ENCODE measurements at places on chromosomes 2 and 18. TPM values are rescaled to one million over a fixed set of nuclear protein-coding genes. Genes with fewer than 3 reads are reported as not detected.
A peak's percentile ranks its signal among the peaks of the same experiment; 100 is the strongest.

DNA sequence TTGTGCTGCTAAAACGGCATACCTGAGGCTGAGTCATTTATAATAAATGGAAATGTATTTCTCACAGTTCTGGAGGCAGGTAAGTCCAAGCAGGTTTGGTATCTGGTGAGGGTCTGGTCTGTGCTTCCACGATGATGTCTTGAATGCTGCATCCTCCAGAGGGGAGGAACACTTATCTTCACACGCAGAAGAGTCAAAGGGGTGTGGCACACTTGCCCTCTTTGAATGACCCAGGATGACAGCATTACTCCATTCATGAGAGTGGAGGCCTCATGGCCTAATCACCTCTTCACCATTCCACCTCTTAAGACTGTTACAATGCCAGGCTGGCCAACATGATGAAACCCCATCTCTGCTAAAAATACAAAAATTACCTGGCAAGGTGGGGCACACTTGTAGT, 61.0 kb downstream of the NCAPH start:
- no peak for DNase-seq

DNA sequence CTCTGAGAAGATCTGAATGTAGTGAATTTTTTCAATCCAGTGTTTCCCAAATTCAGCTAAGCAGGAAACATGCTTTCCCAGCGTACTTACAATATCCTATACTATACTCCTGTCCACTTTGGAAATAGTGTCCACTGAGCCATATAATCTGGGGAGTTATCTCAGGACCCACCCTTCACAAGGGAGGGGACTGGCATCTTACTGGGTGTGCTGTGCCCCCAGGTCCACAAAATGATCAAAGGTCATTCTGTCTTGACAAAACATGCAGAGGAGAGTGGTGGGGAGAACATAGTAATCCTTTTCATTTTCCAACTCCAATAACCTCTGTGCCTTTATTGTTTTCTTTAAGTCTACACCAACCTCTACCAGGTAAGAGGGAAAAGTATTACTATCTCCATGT, 79.8 kb upstream of the DAPL1 start:
- no peak for DNase-seq

Gene SERPINB10
- total RNA-seq: not detected

DNA sequence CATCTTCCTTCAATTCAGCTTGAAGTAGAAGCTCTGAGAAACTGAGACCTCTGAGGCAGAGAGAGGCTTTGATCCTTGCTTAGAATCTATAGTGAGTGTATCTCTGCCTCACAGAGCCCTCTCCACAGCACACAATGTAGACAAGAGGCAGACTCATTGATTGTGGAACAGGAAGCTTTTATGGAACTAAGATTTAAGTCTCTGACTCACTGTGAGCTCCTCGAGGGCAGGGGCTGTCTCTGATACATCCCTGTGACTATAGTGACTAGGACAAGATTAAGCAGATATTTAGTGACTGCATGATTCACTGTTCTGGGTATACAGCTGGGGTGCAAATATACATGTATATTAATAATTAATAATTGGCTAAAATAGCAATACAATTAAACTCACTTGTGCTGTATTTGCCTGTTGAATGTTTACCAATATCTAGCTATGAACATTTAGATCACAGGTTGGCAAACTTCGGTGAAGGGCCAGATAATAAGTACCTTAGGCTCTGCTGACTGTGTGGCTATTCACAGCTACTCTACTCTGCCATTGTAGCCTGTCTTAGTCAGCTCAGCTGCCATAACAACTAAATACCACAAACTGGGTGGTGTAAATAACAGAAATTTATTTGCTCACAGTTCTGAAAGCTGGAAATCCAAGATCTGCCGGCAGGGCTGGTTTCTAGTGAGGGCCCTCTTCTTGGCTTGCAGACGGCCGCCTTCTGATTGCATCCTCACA, 54.4 kb downstream of the ARHGEF4 start:
- DNase-seq: no peak

DNA sequence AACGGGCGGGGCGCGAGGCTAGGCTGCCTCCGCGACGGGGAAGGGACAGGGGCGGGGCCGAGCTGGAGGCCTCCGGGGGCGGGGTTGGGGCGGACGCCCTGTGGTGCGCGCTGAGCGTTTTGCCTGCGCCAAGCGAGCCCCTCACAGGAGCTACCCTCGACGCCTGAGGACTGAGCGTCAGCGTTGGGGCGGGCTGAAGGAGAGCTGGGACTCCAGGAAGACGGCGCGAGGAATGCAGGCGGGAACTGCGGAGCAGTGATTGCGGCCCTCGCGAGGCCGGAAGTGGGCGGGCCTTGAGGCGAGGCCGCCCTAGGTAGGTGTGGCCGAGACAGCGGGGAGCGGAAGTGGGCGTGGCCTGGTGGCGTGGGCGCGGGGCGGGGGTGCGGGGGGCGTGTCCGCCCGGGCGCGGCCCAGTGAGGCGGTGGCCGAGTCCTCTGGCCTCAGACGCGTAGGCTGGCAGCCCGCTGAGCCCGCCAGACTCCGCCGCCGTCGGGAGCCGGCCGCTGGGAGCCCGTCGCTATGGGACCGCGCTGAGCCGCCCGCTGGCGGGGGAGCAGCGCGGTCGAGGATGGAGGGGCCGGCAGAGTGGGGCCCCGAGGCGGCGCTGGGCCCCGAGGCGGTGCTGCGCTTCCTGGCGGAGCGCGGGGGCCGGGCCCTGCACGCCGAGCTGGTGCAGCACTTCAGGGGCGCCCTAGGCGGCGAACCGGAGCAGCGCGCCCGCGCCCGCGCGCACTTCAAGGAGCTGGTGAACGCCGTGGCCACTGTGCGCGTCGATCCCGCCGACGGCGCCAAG, at the start of the genes SEPTIN10 and SOWAHC:
SEPTIN10 (minus strand) TSS at position 45 of the 793 bp plus-strand sequence. CDS start 139 bp downstream, outside the sequence.
SOWAHC (plus strand) TSS at position 443 of the 793 bp plus-strand sequence; CDS start at position 569, 126 bp downstream.
- peak; percentile 61 for DNase-seq

Gene LOXHD1
- not detected for total RNA-seq

DNA sequence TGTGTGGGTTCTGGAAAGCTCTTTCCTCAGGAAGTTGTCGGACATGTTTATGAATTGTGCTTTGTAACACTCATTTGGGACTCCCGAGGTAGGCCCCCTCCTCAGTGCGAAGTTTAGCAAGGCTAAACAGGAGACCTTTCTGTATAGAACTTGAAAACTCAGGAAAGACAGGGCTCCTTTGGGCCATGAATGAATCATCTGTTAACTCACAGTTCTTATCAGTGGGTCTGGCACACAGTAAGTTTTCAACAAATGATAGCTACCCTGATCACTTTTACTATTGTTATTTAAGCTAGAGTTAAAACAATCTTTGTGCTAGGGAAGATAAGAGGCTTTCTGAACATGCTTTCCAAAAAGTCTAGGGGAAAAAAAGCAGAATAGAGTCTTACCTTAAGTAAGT, 430.5 kb upstream of the ETAA1 start:
- DNase-seq: no peak

DNA sequence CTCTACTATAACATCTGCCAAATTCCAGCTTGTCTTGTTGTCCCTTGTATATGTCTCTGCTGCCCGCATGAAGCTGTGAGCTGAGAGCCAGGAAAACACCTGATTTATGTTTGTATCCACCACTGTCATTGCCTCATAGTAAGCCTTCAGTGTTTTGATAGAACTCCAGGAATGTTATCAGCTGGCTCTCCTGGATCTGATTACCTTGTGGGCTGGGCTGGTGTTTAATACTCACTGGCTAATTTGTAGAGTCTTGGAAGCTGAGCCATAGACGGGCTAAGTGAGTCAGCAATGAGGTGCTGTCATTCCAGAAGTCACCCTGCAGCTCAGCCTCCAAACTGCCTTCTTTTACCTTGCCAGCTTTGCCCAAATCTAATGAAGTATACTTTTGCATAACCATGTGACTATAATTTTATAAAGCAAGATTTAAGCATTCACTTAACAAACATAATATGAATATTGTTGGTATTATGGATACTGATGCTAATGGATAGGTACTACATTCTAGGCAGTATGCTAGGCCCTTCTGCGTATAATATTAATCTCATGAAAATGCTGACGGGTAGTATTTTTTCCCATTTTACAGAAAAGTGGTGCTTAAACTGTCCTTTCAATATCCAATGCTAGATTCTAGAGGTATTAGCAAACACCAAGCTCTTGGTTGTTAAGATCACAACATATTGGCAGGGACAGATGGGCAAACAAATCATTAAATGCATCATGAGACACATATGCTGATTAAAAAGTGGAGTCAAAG, 62.7 kb upstream of the GATA6 start:
- no peak for DNase-seq

- DNase-seq: no peak
Measured at GRCh38 chr2:150859162-150859561, 371.7 kb upstream of the RND3 start.

GRCh38 chr2:46499392-46499785, 20.0 kb downstream of the TMEM247 start:
- DNase-seq: no peak

Gene PTH2R
- total RNA-seq: 0.29 TPM

GRCh38 chr2:133657591-133657990, 89.3 kb upstream of the NCKAP5 start:
- DNase-seq: no peak

GRCh38 chr2:25895610-25896009, 17.3 kb upstream of the ASXL2 start:
- DNase-seq: no peak

Gene MEP1B
- total RNA-seq: 0.09 TPM

- DNase-seq: peak; percentile 32
Measured at GRCh38 chr2:195535911-195536522, 121.0 kb upstream of the SLC39A10 start.

All from activated B cell treated with CpG ODN at 0.5 μM for 24 hours (primary cell).